ENCODE measurements at places on chromosomes 11 and 22.

- no peak for DNase-seq
Observed at GRCh38 chr22:32905400-32905799, 103.9 kb downstream of the TIMP3 start.

DNA sequence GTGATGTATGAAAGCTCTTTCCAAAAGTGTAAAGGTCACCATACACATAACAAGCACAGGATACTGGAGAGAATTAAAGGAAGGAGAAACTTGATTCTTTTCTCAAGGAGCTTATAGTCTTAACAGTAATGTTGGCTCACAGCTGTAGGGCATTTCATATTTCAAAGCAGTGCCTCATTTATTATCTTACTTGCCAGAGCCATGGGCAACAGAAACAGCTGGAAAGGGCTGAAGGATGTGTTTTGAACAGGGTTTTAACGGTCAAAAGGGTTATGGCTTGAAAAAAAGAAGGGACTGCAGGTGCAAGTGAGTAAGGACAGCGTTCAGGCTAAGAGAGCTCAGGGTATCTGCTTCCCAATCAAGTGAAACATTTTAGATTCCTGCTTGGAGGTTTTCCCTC lies 2.7 kb upstream of the GRAMD1B start:
- DNase-seq, result no peak

DNA sequence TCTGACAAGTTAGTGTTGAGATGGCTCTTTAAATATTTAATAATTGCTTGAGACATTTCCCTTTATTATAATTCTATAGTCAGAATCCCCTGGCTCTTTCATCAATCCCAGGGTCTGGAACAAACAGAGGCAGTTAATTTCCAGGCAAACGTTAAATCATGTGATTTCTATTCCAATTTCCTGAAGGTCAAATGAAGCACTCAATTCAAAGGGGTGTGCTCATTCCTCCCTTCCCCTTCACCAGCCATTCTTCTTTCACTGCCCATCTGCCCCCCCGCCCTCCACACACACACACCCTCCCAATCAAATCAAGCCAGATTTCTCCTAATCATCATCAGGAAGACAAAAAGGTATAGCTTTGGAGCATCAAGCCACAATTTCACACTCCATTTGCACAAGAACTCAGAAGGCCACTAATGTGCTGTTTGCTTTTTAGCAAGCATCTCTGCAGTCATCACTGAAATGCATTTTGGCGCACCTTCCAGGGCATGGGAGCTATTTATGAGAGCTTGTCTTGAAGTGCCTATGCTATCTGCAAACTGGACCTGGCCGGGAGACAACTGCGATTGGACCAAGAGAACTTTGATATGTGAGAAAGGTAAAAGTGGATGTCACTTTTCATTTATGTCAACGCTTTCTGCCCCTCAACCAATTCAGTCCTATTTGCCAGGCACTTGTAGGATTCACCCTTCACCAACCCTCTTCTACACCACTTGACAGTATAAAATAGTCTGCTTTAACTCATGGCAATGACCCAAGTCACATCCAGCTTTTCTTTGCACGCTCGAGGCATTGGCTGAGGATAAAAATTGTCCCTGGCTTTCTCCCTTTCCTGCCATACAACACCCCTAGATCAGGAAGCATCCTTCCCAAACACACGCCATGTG lies 315.1 kb upstream of the API5 start:
- no peak for DNase-seq

GRCh38 chr22:20619045-20619892 lies 111.9 kb downstream of the MED15 start:
- no peak for DNase-seq

- no peak for DNase-seq
Observed at GRCh38 chr11:45098929-45099328, 47.5 kb upstream of the PRDM11 start.

DNA sequence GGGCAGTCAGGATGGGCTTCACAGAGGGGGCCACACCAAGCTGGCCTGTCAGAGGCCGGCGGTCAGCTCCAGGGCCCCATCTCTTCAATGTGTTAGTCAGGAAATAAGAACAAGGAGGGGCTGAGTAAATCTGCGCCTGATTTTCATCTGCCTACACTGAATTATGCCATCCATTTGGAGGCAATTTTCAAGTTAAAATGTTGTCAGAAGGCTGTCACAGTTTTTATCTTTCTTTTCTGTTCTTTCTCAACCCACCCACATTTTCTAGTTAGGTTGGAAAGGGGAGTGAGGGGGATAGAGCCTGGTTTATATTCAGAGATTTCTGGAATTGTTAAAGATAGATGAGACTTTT lies 18.8 kb downstream of the ADORA2A start:
- DNase-seq, result no peak

- DNase-seq, result peak; percentile 55
Observed at GRCh38 chr11:74070723-74071492, 62.0 kb upstream of the UCP3 start.

GRCh38 chr11:77154381-77155081 lies 26.5 kb downstream of the MYO7A start:
- DNase-seq, result peak; percentile 59

DNA sequence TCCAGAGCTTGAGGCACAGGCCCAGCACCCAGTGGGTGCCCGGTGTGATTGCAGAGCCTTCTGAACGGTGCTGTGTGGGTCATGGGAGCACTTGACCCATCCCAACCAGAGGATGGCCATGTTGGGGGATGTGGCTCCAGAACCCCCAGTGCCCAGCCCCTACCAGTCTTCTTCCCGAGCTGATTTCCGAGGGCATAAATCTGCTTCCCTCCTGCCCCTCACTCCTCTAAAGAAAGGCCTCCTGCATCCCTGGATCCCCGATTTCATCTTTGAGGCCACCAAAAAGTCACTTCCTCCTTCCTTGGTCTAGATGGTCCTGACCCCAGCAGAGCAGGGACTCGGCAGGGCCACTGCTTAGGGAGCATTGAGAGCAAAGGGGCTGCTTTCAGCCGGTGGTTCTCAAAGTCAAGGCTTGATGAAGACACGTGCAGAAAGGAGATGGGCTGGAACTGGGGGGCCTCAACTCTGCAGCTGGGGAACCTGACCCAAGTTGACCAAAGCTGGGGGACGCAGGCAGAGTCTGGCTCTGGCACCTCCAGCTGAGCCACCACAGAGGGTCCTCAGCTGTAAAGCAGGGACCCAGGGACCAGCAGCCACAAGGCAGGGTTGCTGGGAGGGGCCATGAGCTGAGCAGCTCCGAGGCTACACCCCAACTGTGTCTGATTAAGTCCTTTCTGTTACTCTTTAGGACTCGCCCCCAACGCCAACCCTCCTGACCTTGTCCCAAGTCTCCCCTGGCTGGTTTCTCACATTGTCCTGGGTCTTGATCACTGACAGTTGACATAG lies 56.6 kb downstream of the LINC01488 start:
- no peak for DNase-seq

DNA sequence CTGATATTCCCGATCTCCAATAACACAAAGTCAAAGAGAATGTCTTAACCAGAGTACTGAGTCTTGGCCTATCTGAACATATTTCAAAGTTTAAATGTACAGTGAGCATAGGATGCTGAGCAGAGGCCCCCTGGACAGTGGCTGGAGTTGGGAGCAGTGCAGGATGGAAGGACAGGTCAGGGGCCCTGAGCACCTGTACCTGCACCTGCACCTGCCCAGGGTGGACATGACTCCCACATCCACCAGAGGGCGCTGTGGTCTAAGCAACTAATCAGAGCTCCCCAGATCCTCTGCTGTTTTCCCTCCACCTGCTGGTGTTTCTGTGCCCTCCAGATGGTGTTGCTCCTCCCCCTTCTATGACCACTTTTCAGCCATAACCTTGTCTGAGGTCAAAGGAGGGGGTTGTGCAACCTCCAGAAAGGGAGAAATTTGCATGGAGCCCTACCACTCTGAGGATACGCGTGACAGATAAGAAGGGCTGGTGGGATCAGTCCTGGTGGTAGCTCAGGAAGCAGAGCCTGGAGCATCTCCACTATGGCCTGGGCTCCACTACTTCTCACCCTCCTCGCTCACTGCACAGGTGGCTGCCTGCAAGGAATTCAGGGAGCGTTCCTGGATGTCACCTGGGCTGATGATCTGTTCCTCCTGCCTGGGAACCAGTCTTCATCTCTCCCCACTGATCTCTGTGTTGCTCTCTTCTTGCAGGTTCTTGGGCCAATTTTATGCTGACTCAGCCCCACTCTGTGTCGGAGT lies 49.1 kb upstream of the VPREB1 start:
- DNase-seq, result peak; percentile 72

GRCh38 chr11:121308816-121309215 lies 16.2 kb downstream of the SC5D start:
- DNase-seq, result no peak

GRCh38 chr22:28016781-28017557 lies 97.9 kb upstream of the PITPNB start:
- no peak for DNase-seq

GRCh38 chr11:111729831-111730311 lies 36.3 kb downstream of the PPP2R1B start:
- DNase-seq, result no peak

- no peak for DNase-seq
Observed at GRCh38 chr11:86126862-86127261, 58.0 kb upstream of the PICALM start.
